ENCODE measurements at places on chromosomes 2 and 18.

DNA sequence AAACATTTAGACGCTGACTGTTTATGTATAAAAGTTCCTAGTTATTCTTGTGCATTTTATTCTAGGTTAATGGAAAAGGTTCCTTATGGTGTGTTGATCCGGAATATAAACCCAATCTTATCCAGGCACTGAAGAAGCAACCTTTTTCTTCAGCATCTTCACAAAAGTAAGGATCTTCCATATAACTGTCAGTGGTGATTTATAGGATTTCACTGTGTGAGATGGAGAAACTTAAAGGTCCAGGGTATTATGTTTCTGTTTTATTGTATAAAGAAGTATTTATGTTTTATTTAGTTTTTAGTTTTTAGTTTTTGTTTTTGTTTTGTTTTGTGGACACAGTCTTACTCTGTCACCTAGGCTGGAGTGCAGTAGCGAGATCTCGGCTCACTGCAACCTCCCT, 171.0 kb upstream of the STON1 start:
- no peak for DNase-seq

DNA sequence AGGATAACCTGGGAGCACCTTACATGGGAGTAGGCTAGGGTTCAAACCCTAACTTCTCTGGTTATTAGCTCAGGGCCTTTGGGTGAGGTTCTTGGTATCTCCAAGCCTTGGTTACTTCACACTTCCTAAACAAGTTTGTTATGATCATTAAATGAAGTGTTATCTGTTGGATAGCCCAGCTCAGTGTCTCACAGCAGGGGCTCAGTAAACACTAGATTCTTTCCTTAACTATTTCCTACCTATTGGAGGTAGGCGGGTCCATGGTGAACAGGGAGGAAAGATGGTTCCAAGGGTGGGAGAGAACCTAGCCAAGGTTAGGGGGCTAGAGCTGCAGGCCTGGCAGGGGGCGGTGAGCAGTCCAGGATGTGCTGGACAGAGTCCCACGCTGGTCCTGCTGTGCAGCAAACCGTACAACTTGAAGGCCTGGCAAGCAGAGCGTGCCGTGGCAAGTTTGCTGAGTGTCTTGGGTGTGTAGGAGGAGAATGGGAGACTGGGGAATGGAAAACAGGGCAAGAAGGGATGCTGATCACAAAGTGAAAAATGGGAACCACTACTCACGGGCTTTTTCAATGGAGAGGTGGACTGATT, 259.1 kb downstream of the PRKCE start:
- no peak for DNase-seq

- DNase-seq, result no peak
Observed at GRCh38 chr2:24245986-24246776, 71.3 kb downstream of the FAM228A start.

- DNase-seq, result no peak
Observed at GRCh38 chr18:22489704-22490103, 72.0 kb upstream of the CTAGE1 start.

- DNase-seq, result no peak
Observed at GRCh38 chr2:143603035-143603655, 473.9 kb downstream of the ARHGAP15 start.

- DNase-seq, result peak; percentile 51
Observed at GRCh38 chr2:84969511-84970209, 1.3 kb upstream of the KCMF1 start.

GRCh38 chr2:62868947-62869346, 163.4 kb downstream of the EHBP1 start:
- DNase-seq, result no peak

DNA sequence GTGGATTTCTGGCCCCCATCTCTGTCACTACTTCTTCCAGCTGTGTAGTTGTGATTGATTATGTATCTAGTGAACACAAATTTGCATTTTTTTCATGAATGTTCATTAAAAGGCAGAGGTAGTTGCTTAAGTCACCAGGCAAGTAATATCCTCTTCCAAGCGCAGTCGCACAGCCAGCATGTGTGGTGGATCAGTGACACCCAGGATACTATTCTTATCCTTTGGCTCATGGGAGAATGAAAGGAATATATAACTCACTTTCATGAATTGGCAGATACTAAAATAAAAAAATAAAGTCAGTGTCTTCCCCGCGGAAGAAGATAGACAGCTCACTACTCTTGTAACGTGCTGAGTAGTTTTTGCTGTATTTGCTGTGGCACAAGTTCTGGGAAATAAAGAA, 387.8 kb downstream of the CDH7 start:
- DNase-seq, result no peak

- DNase-seq, result no peak
Observed at GRCh38 chr2:6854416-6854815, 11.3 kb downstream of the CMPK2 start.

GRCh38 chr2:203301667-203302066, 26.5 kb upstream of the ABI2 start:
- no peak for DNase-seq

DNA sequence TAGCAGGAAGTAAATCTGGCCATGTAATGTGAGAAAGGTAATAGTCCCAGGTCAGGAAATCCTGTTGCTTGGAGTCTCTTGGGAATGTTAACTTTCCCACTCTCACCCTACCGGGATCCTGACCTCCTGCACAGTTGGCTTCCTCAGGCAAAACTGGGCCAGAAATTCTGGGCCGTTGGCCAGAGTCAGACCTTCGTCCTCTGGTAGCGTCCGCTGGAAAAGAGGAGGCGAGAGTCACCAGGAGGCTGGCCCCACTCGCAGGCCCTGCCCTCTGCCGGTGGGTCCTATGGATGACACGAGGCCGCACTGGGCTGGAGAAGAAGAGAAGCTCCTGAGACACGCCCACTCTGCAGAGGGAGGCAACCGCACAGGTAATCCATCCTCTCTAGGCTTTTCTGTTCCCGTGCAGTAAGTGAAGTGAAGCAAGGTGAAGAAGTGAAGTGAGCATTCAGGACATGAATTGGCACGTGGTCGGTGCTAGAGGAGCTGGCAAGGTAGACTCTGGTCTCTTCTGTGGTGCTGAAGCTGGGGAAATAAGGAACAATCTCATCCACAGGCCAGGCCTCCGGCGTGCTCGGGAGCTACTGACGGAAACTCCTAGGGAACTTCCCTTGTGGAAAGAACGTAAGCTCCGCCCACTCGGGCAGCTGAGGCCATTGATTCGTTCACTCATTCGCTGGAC, 182.7 kb upstream of the GLI2 start:
- peak; percentile 54 for DNase-seq

- no peak for DNase-seq
Observed at GRCh38 chr2:231221761-231222160, 23.3 kb downstream of the ARMC9 start.

- no peak for DNase-seq
Observed at GRCh38 chr2:103165836-103166235, 404.0 kb downstream of the TMEM182 start.

DNA sequence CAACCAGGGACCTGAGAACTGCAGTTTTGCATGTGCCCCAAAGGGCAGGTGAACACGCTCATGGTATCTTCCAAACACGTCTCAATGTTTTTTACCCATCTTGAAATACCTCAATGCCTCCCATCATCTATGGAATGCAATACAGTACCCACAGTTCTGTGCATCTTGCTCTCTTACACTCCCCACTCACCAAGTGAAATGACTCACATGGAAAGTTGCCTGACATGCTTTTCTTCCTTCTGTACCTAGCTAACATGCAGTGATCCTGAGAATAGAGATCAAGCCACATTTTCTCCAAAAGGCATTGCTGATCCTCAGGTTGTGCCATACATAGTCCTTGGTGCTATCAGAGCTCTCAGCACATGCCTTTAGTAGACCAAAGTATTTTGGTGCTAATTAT, 373.9 kb downstream of the GPD2 start:
- no peak for DNase-seq

GRCh38 chr2:223251656-223252229, 199.8 kb downstream of the KCNE4 start:
- DNase-seq, result no peak

- DNase-seq, result no peak
Observed at GRCh38 chr18:72768681-72769229, 99.0 kb downstream of the NETO1 start.

DNA sequence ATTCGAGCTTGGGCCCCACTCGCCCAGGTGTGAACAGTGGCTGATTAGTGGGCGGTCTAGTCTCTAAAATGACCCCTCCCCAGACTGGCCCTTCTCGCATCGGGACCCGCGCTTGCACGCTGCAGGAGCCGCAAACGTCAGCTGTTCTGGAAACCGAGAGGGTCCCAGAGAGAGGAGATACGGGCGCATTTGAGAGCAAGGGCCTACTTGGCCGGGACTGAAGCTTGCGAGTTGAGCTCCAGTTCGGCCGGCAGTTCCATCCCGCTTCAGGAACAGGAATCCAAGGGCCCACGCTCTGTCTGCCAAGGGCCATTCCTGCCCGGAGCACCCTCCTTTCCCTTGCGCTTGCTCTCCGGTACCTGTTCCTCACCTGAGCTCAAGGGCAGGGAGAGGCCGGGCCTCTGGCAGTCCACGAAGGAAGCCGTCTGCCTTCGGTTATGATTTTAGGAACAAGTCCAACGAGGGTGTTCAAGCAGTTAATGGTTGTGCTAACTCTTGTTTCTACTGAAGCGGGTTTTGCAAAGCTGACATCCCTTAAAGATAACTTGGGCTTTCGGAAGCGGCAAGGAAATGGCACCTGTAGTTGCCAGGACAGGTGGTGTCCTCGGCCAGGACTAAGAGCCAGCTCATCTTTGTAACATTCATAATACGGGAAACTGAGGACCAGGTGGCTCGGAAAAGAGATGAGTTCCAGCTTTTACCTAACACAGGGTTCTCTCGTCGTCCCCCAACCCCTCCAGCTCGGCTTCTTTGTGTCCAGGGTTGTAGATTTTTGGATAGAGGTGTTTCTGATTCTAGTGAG, 3.9 kb upstream of the DLX1 start:
- peak; percentile 55 for DNase-seq

DNA sequence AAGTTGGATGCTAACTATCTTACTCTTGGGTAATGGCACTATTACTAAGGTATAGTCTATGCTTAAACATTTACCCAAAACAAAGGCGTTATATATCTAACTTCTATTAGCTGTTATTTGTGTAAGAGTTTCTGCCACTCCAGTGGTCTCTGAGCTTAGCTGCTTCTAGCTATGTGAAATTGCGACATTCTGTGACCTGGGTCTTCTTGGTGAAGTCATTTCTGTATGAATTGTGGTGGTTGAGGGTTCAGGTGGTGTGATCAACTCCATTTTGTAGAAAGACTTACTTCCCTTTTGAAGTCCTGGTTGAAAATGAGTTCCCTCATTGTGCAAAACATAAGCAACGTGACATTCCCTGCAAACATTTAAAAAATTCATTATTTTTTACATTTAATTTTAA, 221.6 kb downstream of the PIK3C3 start:
- DNase-seq, result no peak

GRCh38 chr18:31041271-31042083, 1.1 kb downstream of the DSC3 start:
- no peak for DNase-seq

- no peak for DNase-seq
Observed at GRCh38 chr18:52220062-52220591, 119.9 kb upstream of the DCC start.

GRCh38 chr18:77105028-77105427, 27.6 kb downstream of the MBP start:
- DNase-seq, result no peak

- DNase-seq, result no peak
Observed at GRCh38 chr18:8536231-8536630, 73.0 kb upstream of the RAB12 start.

DNA sequence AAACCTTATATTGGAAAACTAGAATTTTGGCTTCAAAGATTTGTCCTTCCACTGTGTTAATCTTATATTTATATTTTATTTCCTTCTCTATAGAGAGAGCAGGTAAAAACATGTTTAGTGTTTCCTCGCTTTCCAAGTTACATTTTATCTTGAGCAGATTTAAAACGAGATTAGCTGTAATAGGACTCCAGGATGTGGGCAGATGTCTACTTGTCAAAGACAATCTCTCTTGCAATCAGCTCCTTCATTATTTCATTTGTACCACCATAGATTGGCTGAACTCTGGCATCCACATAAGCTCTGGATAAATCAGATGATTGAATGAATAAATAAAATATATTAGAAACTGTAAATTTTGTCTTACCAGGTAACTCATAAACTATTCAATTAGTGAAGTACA, 17.5 kb upstream of the KANSL1L start:
- no peak for DNase-seq

- no peak for DNase-seq
Observed at GRCh38 chr2:58081000-58081399, 34.4 kb downstream of the VRK2 start.

DNA sequence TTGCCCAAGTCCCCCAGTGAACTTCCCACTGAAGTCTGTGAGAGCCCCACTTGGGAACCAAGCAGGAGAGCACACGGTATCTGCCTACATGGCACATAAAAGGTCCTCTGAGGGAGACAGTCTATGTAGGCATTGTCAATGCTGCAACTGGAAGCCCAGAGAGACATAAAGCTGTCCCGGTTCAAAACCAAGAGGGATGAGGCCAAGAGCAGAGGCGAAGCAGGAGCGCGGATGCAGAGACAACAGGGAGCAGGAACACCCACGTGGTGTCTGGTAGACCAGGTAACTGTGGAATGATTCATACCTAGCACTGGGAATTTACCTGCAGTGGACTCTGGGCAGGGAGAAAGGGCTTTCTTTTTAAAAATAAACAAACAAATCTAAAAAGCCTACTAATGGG, 233.1 kb upstream of the SOX11 start:
- no peak for DNase-seq

GRCh38 chr18:79480171-79481045, 84.7 kb downstream of the NFATC1 start:
- no peak for DNase-seq

DNA sequence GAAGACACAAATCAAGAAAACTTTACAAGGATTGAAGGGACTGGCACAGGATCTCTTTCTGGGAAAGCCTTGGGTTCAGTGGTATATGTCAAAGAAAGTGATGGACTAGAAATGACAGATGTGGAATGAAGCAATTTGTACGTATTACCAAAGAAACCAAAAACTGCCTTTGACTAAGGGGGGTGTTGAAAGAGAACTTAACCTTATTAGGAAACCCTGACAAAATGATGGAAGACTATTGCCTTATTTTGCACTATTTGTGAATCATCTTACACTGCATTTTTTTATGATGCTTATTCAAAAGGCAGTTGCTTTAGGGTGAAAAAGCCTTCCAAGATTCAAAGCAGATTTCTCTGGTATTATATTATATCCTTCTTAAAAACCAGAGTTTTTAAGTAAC, 4.0 kb downstream of the TSGA10 start:
- DNase-seq, result no peak

DNA sequence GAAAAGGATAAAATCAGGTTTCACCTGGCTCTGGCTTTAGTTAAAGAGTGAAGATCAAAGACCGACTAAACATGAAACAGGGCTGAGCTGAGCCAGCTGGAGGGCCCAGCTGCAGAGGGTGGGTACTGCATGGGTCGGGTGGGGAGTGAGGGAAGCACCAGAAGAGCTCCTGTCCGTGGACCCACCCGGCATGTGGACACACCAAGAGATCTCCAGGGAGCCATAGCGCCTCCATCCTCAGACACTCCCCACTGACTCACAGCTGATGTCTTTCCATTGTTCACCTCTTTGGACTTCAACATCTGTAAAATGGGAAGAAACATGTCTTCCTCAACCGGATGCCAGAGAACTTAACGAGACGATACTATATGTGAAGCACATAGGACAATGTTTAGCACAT, 178.3 kb upstream of the KLHL29 start:
- no peak for DNase-seq
